ENCODE measurements at places on chromosomes 2 and 18.
A peak's percentile ranks its signal among the peaks of the same experiment; 100 is the strongest.

DNA sequence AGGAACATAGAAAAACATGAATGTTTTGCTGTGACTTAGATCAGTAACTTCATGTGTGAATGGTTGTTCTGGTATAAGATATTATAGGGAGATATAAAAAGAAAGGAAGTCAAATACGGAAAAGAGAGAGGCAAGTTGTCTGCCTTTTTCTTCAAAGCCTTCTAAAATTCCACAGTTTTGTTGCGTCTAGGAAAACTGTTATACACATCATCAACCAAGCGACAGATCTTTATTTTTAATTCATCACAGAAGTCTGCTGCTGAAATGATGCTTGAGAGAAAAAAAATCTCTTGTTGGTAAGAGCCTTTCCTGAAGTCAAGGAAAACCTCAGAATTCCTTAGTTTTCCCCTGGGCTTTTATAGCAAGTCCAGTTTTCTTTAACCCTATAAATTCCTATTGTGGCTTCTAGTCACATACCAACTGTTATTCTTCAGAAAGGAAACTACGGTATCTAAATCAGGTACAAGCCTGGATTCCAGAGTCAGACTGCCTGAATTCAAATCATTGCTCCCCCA lies 36.3 kb upstream of the TANC1 start:
- no peak for DNase-seq

- no peak for DNase-seq
Observed at GRCh38 chr2:169071455-169071854, 2.1 kb downstream of the DHRS9 start.

DNA sequence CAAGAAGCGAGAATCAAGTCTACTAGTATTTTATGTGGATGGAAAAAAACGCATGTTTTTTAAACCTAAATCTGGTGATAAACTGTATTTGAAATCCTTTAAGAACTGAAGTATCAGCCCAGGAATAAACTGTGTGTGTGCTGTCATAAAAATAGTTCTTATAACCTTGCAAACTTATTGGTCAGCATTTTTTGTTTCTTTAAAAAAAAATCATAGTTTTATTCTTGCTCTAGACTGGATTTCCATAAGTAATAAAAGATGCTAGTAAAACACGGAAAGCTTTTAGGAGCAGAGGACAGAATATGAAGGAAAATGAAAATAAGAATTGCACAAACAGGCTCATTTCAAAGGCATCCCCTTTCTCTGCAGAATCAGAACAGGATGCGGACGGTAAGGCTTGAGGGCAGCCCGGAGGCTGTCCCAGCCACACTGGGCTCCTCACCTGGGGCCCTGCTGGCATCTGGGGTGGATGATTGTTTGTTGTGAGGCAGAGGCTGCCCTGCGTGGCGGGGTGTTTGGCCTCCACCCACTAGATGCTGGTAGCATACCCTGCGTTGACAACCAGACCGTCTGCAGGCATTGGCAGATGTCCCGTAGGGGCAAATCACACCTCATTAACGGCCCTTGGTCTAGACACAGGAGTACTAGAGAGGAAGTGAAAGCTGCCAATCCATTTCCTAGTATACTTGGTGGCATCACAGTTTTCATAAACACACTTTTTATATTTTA lies 52.5 kb downstream of the MBP start:
- DNase-seq, result peak; percentile 71

GRCh38 chr2:240529344-240529999 lies 28.3 kb downstream of the ANKMY1 start:
- no peak for DNase-seq

DNA sequence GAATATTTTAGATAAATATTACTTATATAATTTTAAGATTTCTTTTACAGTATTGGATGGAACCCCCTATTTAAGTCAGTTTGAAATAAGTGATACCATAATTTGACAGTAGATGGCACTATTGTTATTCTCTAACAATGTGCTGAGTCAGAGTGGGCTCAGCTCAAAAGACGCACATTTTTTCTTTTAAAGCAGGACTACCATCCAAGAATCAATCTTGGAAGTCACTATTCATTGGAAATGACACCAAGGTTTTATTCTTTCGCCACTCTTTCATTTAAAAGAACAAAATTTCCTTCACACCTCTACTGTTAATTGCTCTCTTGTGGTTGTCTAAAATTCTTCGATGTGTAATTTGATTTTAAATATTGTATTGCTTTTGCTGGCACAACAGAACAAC lies 32.6 kb upstream of the SPAG16 start:
- DNase-seq, result no peak

DNA sequence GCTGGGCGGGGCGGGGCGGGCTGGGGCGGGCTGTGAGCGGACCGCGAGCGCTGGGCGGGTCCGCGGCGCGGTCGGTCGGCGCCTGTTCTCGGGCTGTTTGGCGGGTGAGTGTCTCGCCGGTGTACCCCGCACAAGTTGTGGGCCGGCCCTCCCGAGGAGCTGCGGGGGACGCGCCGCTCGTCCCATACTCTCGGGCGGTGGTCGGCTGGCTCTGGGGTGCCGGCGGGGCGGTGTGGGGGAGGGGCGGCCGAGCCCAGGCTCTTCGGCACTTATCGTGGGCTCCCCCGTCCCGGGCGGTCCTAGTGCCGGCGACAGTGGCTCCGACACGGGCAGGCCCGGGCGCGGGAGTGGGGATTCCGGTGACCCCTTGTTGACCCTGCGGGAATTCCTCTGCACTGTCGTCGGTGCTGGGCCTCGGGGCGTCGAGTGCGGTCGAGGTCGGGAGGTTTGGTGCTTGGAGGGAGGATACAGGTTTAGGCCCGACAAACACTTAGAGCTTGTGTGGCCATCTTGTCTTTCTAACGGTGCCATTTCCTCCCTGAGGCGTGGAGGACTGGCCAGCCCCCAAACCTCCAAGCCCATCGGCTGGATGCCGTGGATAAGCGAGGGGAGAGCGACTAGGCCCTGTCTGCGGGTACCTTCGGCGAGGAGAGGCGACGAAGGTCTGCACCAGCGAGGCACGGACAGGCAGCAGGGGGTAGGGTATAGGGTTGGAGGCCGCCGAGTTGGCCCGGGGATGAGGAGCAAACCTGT lies at the start of gene SEPTIN2:
TSS of gene SEPTIN2 (plus strand) at position 47 of the 753 bp plus-strand sequence. CDS start 8,308 bp downstream, outside the sequence.
- peak; percentile 72 for DNase-seq

DNA sequence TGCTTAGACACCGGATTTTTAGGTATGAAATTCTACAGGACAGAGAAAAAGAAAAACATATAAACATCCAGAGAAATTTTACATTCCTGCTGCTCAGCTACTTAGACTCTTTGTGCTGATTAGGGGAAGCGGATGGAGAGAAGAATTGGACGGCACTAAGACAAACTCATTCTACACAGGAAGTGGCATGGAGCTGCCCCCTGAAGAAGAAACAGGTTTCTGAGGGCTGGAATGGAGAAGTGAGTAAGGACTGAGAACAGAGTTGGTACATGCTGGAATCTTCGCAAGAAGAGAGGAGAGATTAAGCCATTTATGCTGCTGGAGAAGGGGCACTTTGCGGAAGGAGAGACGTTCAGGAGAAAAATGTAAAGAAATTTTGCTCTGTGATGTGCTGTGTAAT lies 253.0 kb upstream of the ERBB4 start:
- no peak for DNase-seq

DNA sequence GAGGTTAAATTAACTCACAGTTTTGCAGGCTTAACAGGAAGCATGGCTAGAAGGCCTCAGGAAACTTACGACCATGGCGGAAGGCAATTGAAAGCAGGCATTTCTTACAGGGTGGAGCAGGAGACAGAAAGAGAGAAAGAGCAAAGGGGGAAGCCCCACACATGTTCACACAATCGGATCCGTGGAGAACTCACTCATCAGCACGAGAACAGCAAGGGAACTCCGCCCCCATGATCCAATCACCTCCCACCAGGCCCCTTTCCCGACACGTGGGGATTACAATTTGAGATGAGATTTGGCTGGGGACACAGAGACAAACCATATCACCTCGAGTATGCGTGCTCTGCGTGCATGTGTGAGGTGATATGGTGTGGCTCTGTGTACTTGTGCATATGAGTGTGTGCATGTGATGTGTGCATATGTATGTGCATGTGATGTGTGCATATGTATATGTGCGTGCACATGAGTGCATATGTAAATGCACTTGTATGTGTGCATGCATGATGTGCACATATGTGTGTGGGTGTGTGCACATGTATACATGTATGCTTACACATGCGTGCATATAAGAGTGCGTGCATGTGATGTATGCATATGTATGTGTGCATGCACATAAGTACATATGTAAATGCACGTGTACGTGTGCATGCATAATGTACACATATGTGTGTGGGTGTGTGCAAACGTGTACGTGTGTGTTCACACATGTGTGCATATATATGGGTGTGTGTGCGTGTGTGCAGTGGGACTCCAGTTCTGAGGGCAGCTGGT lies 108.7 kb upstream of the HDAC4 start:
- no peak for DNase-seq

- DNase-seq, result no peak
Observed at GRCh38 chr2:240165034-240165433, 24.6 kb upstream of the OTOS start.

GRCh38 chr2:241010531-241011295 lies 12.3 kb downstream of the SNED1 start:
- DNase-seq, result no peak

DNA sequence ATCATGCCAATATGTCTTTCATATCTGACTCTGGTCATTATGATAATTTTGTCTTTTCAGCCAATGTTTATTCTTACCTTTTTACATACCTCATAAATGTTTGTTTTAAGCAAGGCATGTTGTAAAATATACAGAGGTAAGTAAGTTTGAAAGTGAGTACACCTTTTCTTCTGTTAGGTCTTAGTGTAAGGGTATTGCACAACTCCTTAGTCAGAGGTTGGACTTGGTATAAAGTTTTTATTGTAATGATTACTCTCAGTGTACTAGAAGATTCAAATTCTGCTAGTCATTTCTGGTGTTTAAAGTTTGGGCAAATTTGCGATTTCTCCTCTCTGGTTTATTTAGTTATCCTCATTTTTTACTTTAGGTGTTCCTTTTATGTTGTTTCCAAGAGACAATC lies 564.3 kb upstream of the FSIP2 start:
- no peak for DNase-seq

DNA sequence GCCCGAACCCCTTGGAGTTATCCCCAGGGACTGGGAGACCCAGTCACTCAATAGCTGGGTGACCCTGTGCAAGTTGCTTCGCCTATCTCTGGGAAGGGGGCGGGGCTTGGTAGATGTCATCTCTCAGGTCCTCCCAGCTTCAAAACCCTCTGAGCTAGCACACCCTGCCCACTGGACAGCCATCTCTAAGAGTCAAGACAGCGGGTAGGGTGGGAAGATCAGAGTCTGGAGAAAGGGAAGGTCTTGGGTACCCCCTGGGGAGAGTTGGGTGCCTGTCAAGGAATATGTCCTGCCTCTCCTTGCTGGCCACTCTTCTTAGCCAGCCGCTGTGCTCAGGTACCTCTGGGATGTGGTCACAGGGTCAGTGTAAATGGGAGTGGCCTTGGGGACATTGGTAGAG lies 8.0 kb downstream of the GLI2 start:
- DNase-seq, result no peak

- DNase-seq, result no peak
Observed at GRCh38 chr18:54742659-54743604, 85.3 kb upstream of the RAB27B start.

DNA sequence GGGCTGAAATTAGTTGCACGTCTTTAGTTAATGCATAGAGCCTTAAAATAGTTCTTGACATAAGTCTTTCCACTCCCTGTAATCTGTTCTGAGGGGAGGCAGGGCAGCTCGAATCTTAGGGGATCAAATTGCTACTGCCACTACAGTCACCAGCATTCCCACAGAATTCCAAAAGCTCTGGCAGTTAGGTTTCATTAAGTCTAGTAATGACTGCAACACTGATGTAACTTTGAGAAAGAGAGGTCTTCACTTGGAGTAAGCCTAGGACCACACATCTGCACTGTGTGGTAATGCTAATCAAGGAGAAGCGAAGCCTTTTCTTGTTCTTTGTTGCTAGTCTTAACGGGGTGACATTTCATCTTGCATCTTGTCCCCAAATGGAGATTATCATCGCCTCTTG lies 19.3 kb upstream of the NCK2 start:
- no peak for DNase-seq

DNA sequence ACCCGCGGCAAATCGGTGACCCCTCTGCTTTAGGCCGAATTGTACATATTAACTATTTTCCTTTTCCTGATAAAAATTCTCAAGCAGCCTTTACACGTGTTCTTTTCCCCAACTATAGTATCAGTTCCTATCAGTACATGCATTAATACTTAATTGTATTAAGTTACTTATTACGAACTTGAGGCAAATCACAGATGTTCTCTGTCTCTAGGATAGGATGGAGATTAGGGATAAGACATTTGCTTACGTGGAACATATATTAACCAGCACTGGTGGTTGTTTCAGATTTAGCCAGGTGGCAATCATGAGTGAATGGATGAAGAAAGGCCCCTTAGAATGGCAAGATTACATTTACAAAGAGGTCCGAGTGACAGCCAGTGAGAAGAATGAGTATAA lies 675 bp downstream of the GEMIN6 start:
- DNase-seq, result no peak

DNA sequence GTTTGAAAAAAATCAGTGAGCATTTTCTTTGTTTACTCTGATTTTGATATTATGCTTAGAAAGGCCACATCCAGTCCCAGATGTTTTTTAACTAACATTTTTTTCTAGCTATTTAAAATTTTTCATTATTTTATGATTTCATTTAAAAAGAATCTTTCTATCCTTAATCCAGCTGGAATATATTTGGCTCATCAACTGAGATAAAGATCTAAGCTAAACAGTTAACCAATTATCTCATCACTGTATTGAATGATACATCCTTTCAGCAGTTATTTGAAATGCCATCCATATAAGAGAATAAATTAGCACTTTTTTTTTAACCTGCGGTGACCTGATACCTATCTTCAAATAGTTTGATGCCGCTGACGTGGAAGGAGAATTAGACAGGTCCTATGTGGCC lies 245.5 kb upstream of the COPS8 start:
- DNase-seq, result no peak

DNA sequence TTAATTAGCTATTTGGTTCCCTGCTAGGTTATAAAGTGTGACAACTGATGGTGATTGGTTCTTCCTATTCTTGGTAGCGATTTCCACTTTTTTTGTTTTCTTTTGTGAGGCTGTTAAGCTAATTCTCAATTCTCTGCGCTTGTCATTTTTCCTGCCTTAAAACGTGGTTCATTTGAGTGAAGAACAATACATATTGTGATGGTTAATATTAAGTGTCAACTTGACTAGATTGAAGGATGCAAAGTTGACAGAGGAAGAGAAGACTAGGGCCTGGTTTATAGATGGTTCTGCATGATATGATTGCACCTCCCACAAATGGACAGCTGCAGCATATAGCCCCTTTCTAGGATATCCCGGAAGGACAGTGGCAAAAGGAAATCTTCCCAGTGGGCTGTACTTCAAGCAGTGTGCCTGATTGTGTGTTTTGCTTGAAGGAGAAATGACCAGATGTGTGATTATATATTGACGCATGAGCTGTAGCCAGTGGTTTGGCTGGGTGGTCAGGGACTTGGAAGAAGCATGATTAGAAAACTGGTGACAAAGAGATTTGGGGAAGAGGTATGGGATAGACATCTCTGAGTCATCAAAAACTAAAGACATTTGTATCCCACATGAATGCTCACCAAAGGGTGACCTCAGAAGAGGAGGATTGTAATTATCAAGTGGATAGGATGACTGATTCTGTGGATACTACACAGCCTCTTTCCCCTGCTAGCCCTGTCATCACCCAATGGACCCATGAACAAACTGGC lies 39.4 kb upstream of the ZNF804A start:
- no peak for DNase-seq

Measured in stimulated activated naive B cell treated with anti-CD40 and anti-IgM and Interleukin-4, amounts not matched to agents 10 μg/mL and 1 μg/mL and 100 μg/mL, for 72 hours (primary cell).